ENCODE measurements at places on chromosomes 7 and 10.

DNA sequence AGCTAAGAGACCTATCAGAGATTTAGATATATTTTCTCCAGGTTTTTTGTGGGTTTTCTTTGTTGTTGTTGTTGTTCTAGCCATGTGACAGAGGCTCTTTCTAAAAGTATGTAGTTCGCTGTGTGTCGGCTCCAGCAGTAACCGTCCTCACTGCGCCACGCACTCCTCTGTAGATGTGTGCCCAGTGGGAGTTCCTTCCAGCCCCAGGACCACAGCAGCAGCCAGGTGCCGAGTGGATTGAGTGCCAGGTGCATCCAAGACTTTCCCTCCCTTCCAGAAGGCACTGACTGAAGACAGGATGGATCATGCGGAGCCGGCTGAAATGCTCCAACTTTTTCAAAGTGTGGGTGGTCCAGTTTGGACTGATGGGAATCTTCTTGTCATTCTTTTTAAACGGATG is 31.8 kb downstream of the WDR86 start:
- no peak for DNase-seq

DNA sequence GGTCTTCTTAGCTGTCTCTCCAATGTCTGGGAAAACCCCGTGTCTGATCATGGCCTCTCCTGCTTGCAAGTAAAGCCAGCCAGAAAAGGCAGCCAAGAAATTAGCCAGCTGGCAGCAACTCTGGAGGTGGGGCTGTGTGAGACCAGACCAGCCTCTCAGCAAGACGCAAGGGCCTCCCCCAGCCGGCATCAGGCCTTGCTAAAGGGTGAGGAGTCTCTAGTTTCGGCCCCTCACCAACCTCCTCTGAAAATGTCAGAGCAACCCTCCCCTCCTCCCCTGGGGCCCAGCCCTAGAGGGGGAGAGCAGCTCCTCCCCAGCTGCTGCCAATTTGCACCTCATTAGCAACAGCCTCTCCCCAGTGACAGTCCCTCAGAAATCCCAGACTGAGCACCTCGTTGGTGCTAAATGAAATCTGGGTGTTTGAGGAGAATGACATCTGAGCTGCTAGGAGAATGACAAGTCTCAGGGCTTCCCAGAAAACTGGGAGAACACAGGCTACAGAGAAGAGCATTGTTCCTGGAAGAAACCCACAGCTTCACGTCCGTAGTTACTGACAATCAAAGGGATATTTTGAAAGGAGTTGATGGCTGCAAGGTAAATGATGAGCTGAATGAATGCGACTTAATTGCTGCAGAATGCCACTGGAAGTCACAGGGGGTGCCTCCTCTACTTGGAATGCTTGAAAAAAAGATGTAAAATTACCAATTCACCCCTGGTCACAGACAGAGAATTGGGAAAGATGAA is 25.9 kb downstream of the DGKI start:
- no peak for DNase-seq

GRCh38 chr7:40147371-40148246 is 12.8 kb downstream of the SUGCT start:
- no peak for DNase-seq

GRCh38 chr7:70569335-70569819 is 562.6 kb upstream of the GALNT17 start:
- no peak for DNase-seq

DNA sequence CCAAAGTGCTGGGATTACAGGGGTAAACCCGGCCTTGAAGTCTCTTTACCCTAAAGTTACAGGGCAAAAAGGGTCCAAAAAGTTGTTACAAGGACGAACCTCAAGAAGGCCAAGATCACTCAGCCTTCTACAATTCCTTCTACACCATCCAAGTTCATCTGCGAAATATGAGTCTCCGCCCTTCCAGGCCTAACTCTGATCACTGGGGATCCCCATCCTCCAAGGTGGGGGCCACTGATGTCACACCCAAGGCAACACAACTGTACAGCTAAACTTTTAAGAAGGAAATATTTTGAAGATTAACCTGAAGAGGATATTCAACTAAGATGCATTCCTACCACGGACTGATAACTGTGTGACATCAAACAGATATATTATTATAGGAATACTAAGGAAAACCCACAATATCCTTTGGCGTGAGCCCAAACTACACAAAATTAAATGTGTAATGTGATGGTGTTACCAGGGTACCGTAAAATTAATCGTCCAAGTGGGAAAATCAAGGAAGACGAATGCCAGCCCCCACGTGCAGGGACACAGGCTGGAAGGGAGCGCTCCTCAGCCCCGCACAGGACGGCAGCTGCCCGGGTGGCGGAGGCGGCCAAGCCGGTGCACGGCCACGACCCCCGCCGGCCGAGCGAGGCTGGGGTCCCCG is 1.0 kb downstream of the PAXIP1 start:
- DNase-seq = no peak

- DNase-seq = no peak
These were observed 44.9 kb downstream of the IKZF1 start for GRCh38 chr7:50349399-50349798.

DNA sequence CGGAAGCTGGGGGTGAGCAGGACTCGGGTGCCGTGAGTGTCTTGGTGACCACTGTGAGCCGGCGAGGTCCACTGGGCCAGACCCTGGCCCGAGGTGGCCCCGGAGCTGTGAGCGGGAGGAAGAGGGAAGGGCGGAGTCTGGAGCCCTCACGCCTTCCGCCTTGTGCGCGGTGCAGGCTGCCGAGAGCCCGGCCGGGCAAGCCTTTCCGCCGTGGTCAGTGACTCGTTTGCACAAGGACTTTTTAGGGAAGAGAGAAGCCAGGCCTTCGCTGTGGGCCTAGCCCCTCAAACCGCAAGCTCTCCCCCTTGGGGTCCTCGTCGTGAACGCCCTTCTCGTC is 40.9 kb upstream of the ZNF32 start:
- no peak for DNase-seq

DNA sequence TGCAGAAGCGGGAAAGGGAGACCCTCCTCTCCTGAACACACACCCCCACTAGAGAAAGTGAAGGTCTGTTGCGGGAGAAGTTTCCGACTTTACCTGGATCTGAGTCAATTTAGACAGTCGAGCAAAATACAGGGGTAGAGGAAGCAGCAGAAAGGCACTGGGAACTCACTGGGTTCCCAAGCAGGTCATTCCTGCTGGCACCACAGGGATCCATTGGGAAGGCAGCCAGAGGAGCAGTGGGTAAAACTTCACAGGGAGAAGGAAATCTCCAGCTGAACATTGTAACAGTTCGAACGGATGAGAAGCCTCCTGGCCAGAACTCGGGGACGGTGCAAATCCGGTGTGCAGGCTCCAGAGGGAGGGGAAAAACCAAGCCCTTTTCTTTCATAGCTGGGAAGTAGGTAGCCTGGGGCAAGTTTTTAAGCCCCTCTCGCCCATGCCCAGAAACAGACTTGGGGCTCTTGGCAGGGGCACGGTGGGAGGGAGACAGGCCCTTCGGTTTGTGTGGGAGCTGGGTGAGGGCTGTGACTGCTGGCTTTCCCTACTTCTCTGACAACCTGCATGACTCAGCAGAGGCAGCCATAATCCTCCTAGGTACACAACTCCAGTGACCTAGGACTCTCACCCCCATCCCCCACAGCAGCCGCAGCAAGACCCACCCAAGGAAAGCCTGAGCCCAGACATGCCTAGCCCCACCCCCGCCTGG is 51.9 kb downstream of the DDC start:
- DNase-seq = no peak

DNA sequence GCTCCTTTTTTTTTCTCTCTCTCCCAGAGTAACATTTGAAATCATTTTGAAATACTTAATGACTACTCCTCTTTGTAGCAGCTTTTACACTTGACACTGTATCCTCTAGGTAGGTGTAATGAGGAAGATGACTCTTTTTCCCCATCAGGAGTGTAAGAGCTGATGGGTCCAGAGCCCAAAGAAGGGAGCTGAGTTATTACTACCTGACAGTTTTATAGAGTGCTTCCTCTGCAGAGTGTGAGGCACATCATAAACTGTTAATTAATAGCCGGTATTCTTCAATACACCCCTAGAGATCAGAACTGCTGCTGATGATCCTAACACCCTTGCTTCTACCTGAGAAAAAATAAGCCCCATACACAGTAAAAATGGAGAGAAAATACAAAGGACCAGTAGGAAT is 279.8 kb upstream of the SEMA3A start:
- DNase-seq = no peak

DNA sequence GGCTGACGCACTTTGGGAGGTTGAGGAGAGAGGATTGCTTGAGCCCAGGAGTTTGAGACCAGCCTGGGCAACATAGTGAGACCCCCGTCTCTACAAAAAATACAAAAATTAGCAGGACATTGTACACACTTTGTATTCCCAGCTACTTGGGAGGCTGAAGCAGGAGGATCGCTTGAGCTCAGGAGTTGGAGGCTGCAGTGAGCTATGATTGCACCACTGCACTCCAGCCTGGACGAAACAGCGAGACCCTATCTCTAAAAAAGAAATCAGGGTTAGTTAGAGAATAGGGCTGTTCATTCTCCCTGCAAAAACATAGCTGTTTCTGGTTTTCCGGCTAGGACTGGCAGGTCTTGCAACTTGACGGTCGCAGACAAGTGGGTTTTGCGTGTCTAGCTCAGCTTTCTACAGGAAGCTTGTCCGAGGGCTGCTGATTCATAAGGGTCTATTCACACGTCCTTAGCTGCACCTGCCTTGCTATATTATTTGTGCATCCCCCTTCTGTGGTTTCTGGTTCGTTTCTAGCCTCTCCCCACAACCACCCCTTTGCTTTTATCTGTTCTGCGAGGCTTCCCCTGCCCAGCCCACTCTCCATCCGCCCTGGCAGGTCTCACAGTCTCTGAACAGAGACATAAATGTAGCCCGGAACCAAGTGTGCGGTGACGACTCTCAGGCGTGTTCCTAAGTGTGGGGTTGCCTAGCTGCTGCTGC is 10.7 kb downstream of the AMZ1 start:
- DNase-seq = peak; percentile 57

- no peak for DNase-seq
These were observed 272.4 kb downstream of the ADARB2 start for GRCh38 chr10:1464881-1465417.

DNA sequence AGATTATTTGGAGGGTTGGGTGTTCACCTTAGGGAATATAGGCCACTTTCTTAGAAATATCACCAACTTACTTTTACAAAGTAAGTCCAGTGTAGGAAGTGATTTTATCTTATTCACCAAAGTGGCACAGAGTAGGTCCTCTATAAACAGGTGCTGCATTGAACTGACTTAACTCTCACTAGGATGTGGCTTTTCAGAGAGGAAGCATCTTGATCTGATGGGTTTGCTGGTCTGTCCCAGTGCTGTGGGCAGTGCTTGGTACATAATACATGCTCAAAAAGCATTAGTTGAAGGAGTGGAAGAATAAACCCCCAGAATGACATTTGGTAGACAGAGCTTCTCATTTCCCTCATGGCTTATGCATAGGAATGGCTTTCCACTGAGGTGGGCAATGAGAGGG is 334.7 kb downstream of the LRMDA start:
- no peak for DNase-seq

- DNase-seq = no peak
These were observed 50.9 kb downstream of the DCLRE1A start for GRCh38 chr10:113802997-113803396.

GRCh38 chr10:90204131-90204955 is 503.0 kb downstream of the KIF20B start:
- DNase-seq = no peak

- no peak for DNase-seq
These were observed 412.2 kb upstream of the ZMIZ1 start for GRCh38 chr10:78656417-78657162.

- no peak for DNase-seq
These were observed 28.9 kb downstream of the FZD1 start for GRCh38 chr7:91293136-91293535.

DNA sequence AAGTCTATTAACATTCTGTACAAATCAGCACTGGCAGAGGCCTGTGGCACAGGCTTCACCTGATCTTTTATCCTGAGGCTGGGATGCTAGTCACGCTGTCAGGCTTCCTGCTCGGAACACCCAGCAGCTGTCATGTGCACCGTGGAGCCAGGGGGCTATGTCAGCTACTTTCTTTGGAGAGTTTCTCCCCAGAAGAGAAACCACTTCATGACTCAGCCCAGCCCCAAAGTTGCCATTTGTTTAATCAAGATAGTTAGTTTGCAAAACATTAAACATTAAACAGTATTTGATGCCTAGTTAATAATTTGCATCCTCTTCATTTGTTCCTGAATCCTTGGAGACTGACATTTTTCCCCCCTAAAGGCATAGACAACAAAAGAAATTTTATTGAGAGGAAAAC is at the start of gene HABP2:
Gene HABP2 (plus strand): TSS at position 353 of the 400 bp plus-strand sequence. CDS start 69 bp downstream, outside the sequence.
- no peak for DNase-seq

DNA sequence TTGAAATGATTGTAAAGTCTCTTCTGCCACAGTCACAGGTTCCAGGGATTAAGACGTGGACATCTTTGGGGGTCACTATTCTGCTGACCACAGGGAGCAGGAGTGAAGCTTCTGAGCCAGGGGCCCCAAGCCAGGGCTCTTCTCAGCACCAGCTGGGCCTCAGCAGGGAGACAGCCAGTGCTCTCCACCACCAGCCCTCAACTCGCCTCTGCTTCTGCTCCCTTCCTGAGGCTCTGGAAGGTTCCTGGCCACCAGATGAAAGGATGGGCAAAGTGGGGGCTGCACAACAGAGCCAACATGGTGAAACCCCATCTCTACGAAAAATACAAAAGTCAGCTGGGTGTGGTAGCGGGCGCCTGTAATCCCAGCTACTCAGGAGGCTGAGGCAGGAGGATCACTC is 11.2 kb upstream of the CRYGN start:
- DNase-seq = no peak

- DNase-seq = no peak
These were observed 3.1 kb upstream of the HOXA10 start for GRCh38 chr7:27176962-27177794.

DNA sequence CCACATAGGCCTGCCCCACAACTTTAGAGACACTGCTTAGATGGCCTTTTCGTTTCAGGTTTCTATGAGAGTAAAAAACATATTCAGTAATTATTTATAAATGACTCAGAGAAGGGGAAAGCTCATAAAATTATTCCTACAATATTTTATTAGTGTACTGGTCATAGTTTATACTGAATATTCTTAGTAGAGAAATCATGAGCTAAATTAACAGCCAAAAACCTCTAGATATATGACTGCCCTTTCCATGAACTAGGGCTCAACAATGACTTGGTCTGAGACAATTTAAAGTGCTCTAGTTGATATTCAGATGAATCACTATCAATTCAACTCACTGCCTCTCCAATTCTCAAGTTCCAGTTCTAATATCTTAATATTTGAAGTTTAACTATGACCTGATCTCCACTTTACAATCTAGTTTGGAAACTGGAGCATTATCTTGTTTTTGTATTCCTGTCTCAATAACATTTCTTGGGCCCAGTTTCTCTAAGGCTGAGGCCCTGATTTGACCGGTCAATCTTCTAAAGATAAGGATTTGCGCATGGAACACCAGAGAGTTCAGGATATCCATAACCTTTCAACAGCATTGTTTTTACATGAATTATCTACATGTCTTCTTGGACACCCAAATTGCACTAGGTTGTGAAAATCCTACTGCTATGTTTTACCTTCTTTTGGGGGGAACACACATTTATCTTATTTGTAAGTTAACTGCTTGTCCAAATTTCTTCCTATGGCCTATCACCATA is 141.6 kb downstream of the DGKB start:
- no peak for DNase-seq

DNA sequence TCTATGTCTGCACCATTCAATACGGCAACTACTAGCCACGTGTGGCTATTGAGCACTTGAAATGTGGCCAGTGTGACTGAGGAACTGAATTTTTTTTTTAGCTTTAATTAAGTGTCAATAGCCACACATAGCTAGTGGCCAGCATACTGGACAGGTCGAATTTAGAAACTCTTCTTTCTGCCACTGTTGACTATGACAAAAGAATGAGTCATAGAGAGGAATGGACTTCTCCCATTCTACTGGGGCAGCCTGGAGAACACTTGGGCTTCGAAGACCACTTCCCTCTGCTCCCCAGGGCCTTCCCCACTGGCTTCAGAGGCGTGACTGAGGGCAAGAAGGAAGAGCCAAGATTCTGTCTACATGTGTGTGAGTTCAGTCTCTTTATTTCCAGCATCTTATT is 137.5 kb downstream of the SNX10 start:
- no peak for DNase-seq
